ENCODE measurements at places on chromosomes 3 and 15.
A peak's percentile ranks its signal among the peaks of the same experiment; 100 is the strongest.

GRCh38 chr15:20643024-20643770, 101.6 kb upstream of the GOLGA6L6 start:
- DNase-seq, result no peak

DNA sequence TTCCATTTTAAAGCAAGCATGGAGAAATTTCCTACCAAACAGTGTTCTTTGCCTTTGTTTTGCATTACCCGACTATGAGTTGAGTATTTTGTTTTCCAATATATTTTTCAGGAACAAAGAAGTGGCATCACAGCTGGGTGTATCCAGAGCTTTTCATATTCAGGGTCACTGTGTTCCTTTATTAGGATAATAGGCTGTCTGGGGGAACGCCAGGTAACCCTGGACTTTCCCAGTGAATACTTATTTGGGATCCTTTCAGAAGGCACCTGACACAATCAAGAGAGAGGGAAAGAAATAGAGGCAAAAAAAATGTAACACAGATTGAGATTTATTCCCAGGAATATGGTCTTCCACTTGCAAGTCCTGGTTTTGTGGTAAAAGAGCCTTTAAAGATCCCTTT, 44.4 kb downstream of the PAQR5 start:
- DNase-seq, result no peak

DNA sequence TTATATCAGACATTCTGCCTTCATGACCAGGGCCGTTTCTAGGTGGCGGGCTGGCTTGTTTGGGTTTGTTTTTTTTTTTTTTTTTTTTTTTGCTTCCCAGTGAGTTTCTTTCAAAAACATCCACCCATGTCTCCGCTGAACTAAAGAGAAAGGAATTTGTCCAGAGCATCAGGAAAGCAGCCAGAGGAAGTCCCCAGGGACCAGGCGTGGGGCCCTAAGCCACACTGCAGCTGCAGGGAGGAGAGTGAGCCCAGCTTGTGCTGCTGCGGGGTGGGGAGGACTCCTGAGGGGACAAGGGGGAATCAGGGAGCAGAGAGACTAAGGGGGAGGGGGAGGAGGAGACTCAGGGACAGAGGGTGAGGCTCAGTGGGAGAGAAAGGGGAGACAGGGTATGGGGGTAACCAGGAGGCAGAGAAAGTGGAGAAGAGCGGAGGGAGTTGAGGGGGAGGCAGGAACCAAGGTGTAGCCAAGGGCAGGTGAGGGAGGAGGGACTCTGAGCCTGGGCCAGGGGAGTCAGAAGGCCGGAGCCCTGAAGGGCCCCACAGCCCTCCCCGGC, 49.5 kb downstream of the CYP11A1 start:
- no peak for DNase-seq

DNA sequence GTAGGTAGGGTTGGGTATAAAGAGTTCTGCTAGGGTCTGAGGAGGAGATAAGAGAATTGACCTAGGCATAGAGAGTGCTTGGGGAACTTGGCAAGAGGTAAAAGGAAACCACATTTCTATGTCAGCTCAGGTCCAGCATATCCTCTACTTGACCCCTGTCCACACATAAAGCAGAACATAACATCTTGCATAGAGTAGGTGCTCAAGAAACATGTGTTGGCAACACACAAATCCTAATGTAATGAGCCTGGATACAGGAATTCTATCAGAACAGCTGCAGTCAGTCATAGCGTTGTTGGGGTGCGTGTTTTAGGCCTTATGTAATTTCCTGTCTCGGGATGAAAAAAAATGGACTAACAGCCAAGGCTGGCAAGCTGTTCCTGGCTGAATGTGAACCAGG, 35.0 kb upstream of the PLCL2 start:
- DNase-seq, result peak; percentile 75

DNA sequence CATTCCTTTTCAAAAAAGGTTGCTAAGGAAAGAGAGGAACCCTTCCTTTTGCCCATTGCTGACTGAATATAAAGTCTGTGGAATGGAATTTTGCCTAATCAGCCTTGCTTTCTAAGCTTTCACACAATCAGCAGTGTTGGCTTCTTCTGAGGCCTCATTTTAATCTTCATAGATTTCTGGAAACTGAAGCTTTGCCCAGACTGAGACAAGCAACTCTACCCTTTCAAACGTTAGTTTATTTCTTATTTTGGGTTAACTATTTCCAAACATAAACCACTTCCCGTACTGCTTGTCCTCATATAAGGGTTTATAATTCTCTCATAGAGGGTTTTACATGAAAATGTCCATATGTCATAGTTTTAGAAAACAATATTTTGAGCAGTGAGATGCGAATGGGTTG, 82.9 kb downstream of the NR1D2 start:
- no peak for DNase-seq

- no peak for DNase-seq
These were observed 22.4 kb upstream of the SMAD6 start for GRCh38 chr15:66679657-66680108.

DNA sequence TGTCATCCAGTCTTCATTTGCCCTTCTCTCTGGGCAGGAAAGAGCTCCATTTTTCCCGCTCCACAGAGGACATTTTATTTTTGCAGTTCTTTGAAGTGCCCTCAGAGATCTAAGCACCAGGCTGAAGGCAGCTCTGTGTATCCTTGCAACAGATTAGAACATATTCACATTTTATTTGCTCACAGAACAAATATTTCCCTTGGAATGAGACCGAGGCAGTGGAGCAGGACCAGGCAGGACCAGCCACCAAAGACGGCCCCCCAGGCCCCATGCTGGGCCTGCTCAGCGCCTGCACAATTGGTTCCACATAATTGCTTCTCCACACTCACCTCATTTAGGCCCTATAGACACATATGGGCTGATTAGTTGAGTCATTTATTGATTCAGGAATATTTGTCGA, 15.7 kb upstream of the ETV5 start:
- DNase-seq, result no peak

DNA sequence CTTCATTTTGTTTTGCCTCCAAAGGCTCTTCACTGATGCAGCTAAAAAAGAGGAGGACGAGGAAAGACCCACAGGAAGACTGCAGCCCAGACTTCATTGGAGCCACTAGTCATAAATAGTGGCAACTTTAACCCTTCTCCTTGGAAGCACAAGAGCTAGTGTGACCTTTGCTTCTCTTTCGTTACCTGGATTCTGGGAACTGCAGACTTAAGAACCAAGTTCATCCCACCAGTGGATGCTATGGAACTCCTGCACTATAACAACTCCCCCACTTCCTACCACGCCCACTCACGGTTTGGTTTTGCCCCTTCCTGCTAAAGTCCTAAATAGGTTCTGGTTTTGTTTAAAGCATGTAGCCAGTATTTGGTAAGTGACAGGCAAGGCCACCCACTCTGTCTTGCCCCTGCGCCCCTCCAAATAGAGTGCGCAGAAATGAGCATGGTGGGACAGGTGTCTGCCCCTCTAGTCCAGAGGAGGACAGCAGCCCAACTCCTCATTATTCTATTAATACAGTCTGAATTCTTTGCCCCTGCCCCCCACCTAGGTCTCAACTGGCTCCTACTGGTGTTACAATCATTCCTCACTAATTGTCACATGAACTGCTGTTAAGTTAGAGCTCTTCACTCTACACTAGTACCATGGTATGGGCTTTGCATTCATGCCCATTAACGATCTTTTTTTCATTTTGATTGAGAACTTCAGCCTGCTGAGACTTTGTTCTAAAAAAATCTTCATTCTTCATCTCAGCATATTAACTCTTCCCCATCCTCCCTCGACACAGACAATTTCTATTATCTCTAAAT, 504.6 kb downstream of the FOXP1 start:
- DNase-seq, result no peak

GRCh38 chr15:85073556-85074194, 92.0 kb downstream of the PDE8A start:
- no peak for DNase-seq

DNA sequence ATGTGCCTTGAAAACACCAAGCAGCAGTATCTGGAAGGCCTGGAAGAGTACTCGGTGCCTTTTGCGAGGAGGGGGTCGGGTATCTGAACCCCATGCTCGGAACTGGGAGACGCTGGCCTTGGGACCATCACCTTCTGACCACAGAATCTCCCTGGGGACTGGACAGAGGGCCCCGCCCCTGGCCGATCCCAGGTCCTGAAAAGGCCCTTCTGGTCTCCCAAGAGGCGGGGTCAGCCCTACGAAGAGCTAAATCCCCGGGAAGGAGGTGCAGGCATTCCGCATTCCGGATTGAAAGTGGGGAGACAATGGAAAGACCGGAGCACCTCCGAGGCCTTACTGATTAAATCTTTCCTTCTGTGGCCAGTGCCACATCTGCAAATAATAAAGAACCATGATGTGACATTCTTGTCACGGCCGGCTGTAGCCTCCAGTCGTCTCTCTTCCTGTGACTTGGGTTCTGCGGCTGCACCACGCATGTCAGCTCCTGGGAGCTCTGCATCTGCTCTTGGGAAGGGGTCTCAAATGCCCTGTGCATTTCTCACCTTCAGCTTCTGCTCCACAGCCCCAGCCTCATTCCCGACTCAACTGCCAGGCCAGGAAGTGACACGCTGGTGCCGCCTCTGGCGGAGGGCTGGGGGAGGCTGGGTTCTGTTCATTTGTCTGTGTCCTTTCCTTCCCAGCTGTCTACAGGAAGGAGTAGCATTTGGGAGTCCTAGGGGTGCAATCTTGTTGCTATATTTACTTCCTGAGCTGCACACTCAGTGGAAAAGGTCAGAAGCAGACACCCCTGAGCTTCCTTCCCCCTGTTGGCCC, 173.5 kb downstream of the KLF13 start:
- DNase-seq, result no peak

- DNase-seq, result no peak
These were observed 13.8 kb upstream of the IL16 start for GRCh38 chr15:81182756-81183438.

- no peak for DNase-seq
These were observed 64.4 kb downstream of the P2RY1 start for GRCh38 chr3:152899306-152899705.

- DNase-seq, result no peak
These were observed 126.5 kb upstream of the ROPN1 start for GRCh38 chr3:124118397-124118796.

DNA sequence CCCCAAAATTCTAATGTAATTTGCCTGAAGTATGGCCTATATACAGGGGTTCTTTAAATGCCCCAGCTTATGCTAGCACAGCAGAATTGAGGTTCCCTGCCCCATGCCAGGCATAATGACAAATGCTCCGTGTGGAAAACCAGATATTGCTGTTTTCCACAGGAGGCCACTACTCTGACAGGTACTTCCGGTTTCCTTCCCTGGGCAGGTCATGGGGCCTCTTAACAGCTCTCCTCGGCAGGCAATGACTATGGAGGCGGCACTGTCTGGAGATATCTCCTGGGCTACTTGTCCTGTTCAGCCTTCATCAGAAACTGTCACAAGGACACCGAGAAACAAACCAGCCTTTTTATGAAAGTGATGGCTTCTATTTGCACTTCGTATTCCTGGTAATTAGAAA, 54.8 kb downstream of the SLC7A14 start:
- DNase-seq, result no peak

GRCh38 chr3:177606891-177607290, 409.6 kb upstream of the TBL1XR1 start:
- no peak for DNase-seq

DNA sequence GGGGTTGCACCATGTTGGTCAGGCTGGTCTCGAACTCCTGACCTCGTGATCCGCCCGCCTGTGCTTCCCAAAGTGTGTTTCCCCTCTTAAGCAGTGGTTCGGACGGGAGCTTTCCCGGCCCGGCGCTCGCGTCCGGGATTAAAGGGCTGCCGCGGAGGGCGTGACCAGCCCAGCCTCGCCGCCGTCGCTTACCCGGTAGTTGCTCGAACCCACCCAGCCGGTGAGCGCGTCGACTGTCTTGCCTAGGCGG, 513 bp downstream of the CLASP2 start:
- no peak for DNase-seq

- DNase-seq, result no peak
These were observed 109.9 kb downstream of the MYRIP start for GRCh38 chr3:39919281-39919680.

GRCh38 chr3:114597012-114597411, 303.2 kb downstream of the TIGIT start:
- no peak for DNase-seq

GRCh38 chr3:136070953-136071949, 105.7 kb downstream of the PPP2R3A start:
- DNase-seq, result no peak

- no peak for DNase-seq
These were observed 420.1 kb downstream of the EDEM1 start for GRCh38 chr3:5607581-5607980.

- no peak for DNase-seq
These were observed 33.1 kb downstream of the CP start for GRCh38 chr3:149188494-149188893.

DNA sequence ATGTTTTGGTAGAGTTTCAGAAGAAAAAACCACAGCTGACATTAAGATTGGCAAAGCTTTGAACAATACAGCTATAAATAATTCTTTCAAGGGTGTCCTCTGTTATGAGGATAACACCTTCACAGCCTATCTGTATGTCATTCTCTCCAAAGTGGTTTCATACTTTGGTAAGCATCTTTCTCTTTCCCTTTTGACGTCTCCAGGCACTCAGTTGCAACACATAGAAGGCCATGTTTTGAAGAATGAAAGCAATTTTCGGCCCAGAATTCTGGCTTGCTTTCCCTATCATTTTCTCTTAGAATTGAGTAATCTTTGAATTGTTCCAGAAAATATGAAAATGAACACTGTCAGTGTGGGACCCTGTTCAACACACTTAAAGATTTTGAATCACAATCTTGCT, 200.0 kb upstream of the CBLB start:
- no peak for DNase-seq

GRCh38 chr15:80494351-80494751, 90.2 kb downstream of the ARNT2 start:
- DNase-seq, result no peak

DNA sequence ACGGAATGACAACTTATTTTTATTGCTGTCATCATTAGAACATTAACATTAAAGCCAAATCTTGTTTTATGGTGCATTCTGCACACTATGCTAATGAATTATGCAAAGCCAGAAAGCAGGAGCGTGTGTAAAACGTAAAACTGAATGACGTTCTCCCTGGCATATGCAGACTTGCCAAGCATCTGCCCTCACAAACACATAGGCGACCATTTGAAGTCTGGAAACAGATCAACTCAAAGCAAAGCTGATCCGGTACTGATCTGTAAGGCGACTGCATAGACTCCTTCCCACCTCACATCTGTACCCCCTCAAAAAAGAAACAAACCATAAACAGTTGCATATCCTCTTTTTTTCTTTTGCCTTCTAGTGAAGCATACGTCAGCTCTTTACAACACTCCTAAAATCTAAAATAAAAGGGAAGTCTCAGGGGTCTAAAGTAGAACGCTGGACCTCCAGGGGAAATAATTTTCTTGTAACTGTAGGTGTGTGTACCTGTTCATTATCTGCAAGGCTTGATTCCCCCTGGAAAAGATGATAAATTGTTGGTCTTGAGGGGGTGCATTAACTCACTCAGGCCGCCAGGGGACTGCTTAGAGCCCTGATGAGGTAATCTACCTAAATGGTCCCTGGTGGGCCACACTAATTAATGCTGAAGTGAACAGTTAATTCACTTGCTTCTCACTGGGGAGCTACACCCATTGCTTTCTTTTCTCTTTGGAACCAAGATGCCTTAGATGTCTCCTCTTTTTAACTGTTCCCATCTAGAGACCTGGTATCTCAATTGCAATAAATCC, 231.4 kb downstream of the CDIN1 start:
- DNase-seq, result no peak

Measured in glomerular endothelial cell (primary cell).